Skin of body (tissue), 3 donors: ENCODE measurements at places on chromosomes 12 and 14. TPM values are rescaled to one million over a fixed set of nuclear protein-coding genes. Genes with fewer than 3 reads are reported as not detected.

Gene NTS
- total RNA-seq: 3.7 TPM

Gene GTF2A1
- total RNA-seq: 27.3 TPM

Gene TGM1
- total RNA-seq: 26.1 TPM

Gene TEX52
- not detected for total RNA-seq

Gene TAS2R31
- total RNA-seq: 13.5 TPM
